IPS DF 6.9 (cell line): ENCODE measurements at places on chromosomes 1 and 21.

- DNase-seq, result no peak
Observed at GRCh38 chr1:3038571-3039181, 17.4 kb downstream of the ACTRT2 start.

DNA sequence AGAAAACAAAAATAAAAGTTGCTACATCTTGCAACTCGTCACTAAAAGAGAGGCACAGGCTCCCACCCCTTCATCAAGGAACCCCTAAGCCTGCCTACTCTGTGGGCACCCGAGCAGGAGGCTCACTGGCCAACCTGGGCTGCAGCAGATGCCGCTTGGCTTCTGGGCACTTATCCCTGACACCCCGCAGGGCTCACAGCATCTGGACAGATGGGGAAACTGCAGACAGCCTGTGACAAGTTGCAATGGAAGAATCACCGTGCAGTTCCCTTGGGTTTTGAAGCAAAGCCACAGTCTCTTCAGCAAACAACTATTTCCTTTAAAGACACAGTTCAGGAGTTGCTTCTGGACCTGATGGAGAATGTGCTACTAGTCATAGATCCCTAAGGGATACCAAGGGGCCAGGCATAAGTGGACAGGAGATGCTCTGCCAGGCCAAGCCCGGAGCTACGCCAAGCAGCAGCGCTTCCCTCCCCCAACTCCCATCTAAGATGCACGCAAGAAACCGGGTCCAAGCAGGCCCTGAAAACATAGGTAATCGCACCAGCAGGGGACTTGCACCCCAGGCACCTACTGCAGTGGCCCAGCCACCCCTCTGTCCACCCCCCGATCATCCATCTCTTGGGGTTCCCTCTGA is 170.6 kb downstream of the NPHP4 start:
- DNase-seq, result no peak

GRCh38 chr1:9112961-9113880 is 15.7 kb downstream of the GPR157 start:
- no peak for DNase-seq

DNA sequence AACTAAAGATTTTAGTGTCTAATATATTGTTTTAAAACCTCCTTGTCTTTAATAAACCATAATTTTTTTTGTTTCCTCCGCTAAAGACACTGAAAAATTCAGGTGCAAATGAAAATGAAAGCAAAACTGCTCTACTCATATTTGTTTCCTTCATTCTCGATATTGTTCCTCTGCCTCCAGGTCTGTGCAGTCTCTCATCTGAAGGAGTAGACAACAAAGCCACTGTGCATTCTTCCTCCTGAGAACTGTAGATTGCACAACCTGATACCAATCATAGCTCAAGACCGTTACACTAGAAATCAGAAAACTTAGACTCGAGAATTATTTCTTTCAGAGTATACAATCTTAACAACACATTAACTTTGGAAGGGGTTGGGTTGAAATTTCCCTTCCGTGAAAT is 373.1 kb upstream of the CXADR start:
- DNase-seq, result no peak
